Mesendoderm (in vitro differentiated cells): ENCODE measurements at places on chromosomes 2 and 18.

- no peak for DNase-seq
Observed at GRCh38 chr2:225488743-225489142, 89.2 kb downstream of the NYAP2 start.

DNA sequence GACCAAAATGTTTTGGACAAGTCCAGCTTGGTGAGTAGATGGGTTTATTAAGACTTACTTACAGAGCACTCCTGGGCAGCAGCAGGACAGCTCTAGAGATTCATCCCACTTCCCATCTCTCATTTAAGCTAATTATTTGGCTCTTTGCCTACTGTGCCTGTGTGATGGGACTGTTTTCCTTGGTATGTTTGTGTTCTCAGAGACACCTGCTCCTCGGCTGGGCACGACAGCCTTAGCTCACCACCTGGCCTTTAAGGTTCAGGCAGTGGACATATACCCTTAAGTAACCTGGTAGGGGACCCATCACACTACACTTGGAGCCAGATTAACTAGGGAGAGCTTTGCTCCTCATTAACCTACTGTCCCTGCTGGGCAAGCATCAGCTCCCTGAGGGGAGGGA is 41.7 kb upstream of the EFEMP1 start:
- peak; percentile 14 for DNase-seq

GRCh38 chr2:8413589-8414135 is 268.2 kb upstream of the ID2 start:
- DNase-seq, result no peak

DNA sequence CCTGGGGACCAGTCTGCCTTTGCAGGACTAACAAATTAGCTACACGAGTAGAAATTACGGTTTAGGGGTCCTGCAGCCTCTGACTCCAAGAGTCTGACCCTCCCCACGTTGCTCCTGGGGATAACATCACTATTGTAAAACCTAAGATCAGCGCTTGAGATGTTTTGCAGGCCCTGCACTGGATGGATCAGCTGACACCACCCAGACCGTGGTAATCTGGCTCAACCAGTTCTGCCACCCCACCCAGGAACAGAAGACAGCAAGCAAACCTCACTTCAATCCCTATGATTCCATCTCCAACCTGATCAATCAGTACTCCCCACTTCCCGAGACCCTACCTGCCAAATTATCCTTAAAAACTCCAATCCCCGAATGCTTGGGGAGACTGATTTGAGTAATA is 31.7 kb downstream of the NGEF start:
- no peak for DNase-seq

DNA sequence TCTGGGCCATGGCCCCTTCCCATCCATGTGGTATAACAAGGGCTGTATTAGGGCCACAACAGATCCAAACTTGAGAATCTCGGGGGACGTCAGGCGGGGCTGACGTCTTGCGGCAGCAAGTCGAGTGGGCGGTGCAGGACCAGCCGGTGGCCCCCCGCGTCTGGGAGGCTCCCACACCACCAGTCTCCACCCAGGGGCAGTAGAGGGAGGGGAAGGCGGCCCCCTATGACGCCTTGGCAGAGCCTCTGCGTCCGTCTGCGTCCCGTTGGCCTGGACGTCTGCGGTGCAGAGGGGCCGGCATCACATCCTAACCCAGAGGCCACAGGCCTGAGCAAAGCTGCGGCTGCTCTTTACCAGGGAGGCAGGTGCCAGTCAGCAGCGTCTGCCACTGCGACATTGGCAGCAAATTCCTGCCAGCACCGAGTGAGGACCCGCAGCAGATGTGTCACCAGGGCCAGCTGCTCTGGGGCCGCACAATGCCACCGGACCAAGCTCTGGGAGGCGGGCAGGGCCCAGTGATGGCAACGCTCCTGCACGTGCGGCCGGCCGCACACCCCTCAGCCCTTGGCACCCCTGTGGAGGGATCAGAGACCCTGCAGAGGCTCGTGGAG is 73.8 kb downstream of the KCNG2 start:
- no peak for DNase-seq

DNA sequence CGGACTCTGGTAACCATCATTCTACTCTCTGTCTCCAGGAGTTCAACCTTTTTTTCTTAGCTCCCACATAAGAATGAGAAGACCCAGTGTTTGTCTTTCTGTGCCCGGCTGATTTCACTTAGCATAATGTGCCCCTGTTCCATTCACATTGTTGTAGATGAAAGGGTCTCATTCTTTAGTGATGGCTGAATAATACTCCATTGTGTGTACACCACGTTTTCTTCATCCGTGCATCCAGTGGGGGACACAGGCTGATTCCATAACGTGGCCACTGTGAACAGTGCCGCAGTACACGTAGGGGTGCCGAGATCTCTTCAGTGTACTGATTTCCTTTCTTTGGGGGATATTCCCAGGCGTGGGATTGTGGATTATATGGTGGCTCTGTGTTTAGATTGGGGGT is 72.3 kb upstream of the NFATC1 start:
- DNase-seq, result no peak
